ENCODE measurements at places on chromosomes 1 and 21.

- no peak for DNase-seq
Measured at GRCh38 chr1:59678493-59679228, 136.1 kb upstream of the HOOK1 start.

DNA sequence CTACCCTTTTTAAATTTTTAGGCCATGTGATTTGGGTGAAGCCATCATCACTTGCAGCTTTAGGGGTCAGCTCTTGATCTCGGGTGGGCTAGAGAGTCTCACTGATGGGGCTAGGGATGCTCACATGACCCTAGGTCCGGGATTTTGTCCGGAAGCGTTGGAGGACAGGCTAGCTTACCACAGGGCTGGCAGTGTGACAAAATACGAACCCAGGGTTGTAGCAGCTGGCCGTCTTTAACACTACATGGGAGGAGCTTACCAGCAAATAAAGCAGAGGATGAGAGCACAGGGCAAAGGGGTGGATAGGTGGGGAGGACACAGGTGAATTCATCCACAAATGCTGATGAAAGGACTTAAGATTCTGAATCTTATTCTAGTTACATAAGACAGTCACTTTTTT lies 21.9 kb downstream of the GPR161 start:
- no peak for DNase-seq

DNA sequence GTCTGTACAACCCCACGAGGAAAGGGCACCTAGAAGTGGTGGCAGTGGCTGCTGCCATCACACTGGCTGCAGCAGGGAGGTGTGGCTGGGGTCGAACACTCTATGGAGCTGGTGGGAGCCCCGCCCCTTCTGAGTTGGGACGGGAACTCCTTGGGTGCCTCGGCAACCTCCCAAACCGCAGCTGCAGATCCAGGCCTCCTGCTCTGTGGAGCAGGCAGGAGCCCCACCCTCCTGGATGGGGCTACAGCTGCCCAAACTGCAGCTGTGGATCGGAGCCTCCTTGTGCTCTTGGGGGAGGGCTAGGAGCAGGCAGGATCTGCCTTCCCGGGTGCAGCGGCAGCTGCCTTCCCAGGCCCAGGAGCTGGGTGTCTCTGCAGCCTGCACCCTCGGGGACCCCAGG lies 38.9 kb upstream of the TARDBP start:
- DNase-seq, result no peak

DNA sequence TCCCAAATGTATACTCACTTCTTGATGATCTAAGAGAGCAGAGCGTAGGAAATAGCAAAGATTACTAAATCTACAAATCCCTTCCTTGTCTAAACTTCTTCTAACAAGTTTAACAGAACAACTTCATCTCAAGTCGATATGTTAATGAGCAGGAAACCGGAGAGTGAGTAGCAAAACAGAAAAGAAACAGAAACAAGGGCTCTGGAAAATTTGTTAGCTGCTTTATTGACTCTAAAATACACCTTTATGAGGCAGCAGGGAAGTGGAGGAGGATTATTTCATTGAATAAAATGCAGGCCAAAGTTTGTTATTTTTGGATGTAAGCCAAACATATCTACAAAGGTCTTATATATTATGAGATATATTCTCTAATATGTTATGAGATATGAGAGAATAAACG lies 192.4 kb downstream of the LRRIQ3 start:
- no peak for DNase-seq

DNA sequence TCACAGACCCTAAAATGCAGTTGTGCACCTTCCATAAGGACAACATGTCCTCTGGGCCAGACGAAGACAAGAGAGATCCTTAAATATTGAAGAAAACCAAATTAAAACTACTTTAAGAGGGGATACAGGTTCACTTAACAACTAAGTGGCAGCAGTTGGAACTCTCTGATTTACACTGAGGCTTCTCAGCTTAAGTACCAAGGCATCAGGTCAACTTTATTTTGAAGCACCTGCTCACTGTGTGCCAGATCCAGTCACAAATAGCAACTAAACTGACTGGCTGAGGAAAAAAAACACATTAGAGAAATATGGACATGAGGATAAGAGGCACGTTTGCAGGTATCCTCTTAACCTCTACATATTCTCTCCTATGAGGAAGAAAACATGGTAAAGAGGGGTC lies 33.2 kb downstream of the SLC35D1 start:
- DNase-seq, result no peak

GRCh38 chr1:240496356-240496755 lies 115.6 kb downstream of the GREM2 start:
- DNase-seq, result no peak

GRCh38 chr1:196593955-196594354 lies 14.3 kb downstream of the KCNT2 start:
- no peak for DNase-seq

DNA sequence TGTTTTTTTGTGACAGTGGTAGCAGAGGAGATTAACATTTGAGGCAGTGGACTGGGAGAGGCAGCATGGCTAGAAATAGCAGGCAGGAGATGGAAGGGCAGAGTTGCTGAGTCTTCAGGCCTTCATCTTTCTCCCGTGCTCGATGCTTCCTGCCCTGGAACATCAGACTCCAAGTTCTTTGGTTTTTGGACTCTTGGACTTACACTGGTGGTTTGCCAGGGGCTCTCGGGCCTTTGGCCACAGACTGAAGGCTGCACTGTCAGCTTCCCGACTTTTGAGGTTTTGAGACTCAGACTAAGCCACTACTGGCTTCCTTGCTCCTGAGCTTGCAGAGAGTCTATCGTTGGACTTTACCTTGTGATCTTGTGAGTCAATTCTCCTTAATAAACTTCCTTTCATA lies 24.2 kb upstream of the LEFTY2 start:
- no peak for DNase-seq

DNA sequence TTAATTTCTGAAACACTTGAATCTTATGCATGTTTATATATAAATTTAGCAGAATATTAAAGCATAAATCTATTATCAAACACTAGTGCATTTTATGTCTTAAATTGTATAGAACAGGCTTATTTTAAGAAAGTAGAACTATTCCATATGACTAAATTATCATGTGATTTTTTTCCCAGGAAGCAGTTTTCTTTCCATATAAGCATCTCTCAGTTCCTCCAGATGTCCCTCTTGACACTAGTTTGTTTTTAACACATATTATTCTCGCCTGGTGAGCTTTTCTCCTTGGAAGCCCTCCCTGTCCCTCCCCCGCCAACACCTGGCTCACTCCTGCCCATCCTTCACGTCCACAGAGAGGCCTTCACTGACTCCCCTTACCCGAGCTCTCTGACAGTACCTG lies 48.3 kb upstream of the BCAR3 start:
- DNase-seq, result no peak

- DNase-seq, result no peak
Measured at GRCh38 chr1:60033066-60033465, 40.5 kb downstream of the C1orf87 start.

DNA sequence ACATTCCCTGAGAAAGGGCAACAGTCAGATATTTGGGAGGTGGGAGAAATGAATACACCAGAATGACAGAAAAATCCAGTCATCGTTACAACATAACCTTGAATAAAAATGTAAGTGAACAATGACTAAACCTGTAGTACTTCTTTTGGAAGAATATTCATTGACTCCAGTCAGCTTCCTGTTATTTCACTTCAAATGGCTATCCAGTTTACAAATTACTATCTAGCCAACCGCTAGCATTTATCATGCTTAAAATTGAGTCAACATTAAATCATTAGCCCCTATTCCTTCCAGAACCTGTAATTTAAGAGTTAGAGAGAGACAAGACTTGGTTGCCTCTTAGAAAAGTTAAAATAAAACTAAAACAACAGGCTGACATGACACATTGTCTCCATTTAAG lies 33.6 kb downstream of the WLS start:
- no peak for DNase-seq

- no peak for DNase-seq
Measured at GRCh38 chr1:154418923-154419619, 13.9 kb downstream of the IL6R start.

DNA sequence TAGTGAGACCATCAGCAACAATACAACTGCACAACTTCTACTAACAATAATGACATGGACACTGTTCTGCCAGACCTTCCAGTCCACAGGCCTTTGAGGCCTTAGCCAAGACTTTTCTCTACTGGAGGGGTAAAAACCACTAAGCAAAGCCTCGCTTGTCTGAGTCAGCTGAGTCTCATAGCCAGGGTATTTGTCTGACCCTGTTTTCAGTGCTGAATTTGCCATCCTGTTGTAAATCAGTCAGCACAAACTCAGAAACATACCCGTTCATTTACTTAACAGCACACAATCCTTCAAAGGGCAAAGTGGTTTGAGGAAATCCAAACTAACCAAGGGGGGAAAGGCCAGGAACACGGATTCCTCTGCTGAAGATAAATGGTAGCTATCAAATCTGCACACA lies 537.8 kb downstream of the SMYD3 start:
- DNase-seq, result peak; percentile 81

DNA sequence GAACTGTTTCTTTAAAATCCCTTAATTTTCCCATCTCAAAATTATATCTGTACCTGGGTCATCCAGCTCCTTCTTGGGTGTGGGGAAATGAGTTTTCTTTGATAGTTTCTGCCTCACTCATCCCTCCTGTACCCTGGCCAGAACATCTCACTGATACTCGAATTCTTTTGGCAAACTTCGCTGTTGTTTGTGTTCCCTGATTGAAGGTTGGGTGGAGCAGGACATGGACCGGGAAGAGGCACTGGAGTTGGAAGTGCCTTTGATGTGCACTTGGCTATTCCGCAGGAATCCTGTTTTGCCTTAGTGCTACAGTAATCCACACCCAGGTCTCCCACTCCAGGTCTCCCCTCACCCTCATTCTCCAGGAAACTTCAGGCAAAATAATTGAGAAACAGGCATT lies 11.2 kb downstream of the MINDY1 start:
- no peak for DNase-seq

DNA sequence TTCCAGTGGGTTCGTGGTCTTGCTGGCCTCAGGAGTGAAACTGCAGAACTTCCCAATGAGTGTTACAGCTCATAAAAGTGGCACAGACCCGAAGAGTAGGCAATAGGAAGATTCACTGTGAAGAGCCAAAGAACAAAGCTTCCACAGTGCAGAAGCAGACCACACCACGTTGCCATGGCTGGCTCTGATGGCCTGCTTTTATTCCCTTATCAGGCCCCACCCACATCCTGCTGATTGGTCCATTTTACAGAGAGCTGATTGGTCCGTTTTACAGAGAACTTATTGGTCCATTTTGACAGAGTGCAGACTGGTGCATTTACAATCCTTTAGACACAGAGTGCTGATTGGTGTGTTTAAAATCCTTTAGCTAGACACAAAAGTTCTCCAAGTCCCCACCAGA lies 131.4 kb upstream of the CHRM3 start:
- no peak for DNase-seq

- no peak for DNase-seq
Measured at GRCh38 chr21:32253215-32253641, 25.6 kb downstream of the MIS18A start.

- DNase-seq, result no peak
Measured at GRCh38 chr1:32394890-32395432, 720 bp upstream of the BSDC1 start.

- DNase-seq, result peak; percentile 95
Measured at GRCh38 chr1:175169286-175170018, 23.1 kb downstream of the KIAA0040 start.

DNA sequence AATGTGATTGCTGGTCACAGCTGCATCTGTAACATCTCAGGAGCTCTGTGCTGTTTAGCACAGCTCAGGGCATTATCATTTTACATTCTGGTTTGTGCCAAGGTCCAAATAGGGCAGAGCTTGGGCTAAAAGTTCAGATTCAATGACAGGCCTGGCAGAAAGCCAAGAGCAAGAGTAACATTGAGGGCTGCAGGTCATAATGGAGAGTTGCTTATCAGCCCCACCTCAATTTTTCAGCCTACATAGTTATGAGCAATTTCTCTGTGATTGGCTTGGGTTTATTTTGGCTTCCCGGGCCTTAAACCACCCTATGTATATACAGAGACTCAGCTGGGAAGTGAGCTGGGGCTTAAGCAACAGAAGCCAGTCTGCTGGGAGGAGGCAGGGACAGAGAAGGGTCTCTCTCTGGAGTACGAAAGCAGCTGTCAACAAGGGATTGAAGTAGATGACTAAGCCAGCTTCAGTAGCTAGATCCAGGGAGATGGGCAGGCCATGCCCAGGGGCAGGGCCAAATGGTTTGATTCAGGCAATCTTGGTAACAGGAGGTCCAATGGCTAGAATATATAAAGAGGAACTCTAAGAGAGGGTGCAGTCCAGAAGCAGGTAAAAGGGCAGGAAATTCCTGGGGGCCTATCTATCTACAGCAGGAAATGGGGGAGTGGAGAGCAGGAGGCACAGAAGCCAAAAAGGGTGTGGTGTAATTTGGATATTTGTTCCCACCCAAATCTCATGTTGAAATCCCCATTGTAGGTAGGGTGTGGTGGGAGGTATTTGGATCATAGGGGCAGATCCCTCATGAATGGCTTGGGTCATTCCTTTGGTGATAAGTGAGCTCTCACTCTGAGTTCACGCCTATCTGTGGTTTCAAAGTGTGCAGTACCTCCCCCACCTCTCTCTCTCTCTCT lies 49.0 kb downstream of the BRINP2 start:
- no peak for DNase-seq

DNA sequence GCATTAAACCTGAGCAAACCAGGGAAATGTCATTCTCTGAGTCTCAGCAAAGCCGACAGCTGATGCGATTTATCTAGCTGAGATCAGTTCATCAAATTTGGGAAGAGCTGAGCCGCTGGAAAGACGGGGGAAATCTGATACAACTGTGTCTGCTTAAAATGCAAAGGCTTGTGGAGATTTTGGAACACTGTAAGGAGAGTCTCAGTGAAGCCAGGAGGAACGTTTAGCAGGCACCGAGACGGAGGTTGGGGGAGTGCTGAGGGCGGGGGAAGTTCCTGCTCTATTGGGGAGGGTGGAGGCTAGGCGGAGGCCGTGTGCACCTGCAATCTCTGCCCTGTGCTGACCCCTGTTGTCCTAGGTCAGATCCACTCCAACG lies 143.2 kb upstream of the CSF3R start:
- DNase-seq, result no peak

DNA sequence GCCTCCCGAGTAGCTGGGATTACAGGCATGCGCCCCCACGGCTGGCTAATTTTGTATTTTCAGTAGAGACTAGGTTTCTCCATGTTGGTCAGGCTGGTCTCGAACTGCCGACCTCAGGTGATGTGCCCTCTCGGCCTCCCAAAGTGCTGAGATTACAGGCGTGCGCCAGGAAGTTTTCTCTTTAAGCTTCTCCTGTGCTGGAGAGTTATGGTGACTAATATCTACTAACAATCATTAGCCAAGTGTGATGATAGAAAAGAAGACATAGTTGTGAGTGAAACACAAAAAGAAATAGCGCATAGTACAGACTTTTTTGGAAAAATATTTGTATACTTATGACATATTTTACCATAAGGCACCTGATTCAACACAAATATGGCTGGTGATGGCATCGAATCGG lies 56.5 kb downstream of the SETD4 start:
- DNase-seq, result no peak

- DNase-seq, result no peak
Measured at GRCh38 chr1:200888349-200888838, 6.3 kb upstream of the INAVA start.

DNA sequence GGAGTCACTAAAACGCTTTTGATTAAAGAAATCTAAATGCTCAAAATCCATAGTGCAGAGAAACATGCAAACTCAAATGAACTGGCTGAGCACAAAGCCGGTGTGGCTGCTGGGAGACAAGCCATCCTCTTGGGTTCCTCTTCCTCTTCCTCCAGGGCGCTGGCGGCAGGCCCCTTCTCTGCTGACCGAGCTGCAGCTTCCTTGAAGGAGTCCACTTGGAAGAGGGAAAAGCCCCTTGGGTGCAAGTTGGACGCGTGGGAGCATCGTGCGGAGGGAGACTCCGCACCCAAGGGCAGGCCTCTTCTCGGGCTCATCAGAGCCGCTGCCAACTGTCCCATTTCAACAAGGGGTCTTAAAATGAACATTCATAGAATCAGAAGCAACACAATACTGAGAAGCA lies 7.9 kb downstream of the CCNL2 start:
- DNase-seq, result no peak

All from dermis microvascular lymphatic vessel endothelial cell (primary cell).